Smooth muscle cell of the coronary artery (primary cell): ENCODE measurements at places on chromosomes 16 and 17. TPM values are rescaled to one million over a fixed set of nuclear protein-coding genes. Genes with fewer than 3 reads are reported as not detected.

Gene CRHR1
- total RNA-seq: not detected in 2 replicates

Gene ERAL1
- 11.1 and 18.9 TPM in 2 replicates for total RNA-seq

Gene ZNF624
- total RNA-seq: 3.5 and 4.1 TPM in 2 replicates

Gene RGS9
- total RNA-seq: 0.98 and 1.1 TPM in 2 replicates

Gene ACSM5
- not detected in 2 replicates for total RNA-seq

Gene DBNDD1
- total RNA-seq: 0.12 and 2.6 TPM in 2 replicates

Gene SCNN1B
- not detected in 2 replicates for total RNA-seq

Gene PDE6G
- 0.23 and 0.35 TPM in 2 replicates for total RNA-seq

Gene RNF222
- total RNA-seq: not detected in 2 replicates

Gene SLC16A6
- total RNA-seq: 0.15 and 2.2 TPM in 2 replicates

Gene KRT24
- not detected in 2 replicates for total RNA-seq

Gene CACNG5
- not detected in 2 replicates for total RNA-seq

Gene TCAP
- 0.23 and 0.70 TPM in 2 replicates for total RNA-seq
